HTR-8/SVneo (cell line): ENCODE measurements at places on chromosomes 7 and 10.

DNA sequence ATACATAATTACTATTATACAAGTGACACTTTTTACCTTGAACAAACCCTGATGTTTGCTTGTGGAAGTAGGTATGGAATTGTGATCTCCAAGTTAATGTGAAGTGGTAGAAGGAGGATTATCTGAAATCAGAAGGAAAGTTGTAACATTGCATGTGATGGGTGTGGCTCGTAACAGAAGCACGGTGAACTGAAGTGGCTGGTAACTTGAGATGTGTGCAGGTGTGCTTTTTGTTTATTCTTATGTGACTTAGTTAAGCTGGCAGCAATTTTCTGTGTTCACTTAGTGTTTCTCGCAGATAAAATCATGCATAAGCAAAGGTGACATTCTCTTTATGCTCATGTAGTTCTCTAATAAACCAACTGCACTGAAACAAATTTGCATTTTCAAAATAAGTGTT is 82.3 kb downstream of the ZEB1 start:
- DNase-seq, result no peak

DNA sequence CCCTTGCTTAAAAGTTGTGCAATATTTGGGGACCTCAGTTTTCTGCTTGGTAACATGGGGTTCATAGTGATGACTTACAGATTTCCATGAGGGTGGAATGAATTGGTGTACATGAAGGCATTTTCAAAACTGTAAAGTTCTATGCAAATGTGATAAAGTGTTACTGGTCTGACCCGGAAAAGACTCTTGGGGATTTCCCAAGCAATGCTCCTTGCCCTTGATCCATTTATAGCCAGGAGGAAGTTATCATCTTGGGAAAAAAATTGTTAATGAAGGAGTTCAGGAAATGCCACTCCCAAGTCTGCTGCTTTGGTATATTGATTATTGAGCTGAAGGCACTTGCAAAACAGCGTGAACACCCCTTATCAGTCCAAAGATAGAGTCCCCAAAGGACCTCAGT is 96.3 kb upstream of the ZPBP start:
- no peak for DNase-seq

- no peak for DNase-seq
These were observed 136.4 kb downstream of the RPS24 start for GRCh38 chr10:78170026-78170475.

GRCh38 chr7:41808541-41808940 is 105.7 kb upstream of the INHBA start:
- no peak for DNase-seq

- DNase-seq, result no peak
These were observed 207.6 kb downstream of the PHTF2 start for GRCh38 chr7:78006063-78006755.

DNA sequence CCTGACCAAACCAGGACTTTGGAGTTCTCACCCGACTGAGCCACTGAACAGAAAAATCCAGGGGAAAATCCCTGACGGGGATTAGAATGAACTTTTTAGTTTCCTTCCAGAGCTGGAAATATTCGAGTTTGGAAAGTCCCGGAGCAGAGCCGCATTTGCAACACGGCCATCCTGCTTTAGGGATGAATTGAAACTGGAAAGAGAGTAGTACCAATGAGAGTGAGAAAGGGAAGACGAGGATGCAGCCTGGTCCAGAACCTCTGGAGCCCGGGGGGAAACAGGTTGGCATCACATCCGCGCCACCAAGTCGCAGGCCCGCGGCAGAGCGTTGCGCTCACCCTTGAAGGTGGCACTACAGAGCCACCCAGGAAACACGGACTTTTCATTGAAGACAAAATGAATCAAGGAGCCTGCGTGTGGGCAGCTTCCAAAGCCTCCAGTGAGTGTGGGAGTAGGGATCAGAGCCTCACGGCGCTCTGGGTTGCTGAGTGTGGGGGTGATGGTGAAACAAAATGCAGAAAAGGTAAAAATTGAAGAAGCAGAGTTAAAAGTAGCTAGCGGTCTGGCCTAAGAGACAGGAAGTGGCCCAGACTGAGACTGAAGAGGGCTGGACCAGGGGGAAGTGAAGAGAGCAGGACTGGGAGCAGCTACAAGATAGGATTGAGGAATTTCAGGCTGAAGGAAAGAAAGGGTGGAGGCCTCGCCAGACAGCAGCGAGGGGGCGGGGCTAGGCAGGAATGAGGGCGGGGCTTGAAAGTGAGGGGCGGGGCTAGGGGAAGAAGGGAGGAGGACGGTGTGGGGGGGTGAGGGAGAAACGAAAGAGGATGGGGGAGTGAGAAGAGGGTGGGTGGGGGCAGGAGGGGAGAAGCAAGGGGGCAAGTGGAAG is 1.8 kb downstream of the SMURF1 start:
- DNase-seq, result peak; percentile 54

GRCh38 chr10:66252986-66253385 is 672.9 kb upstream of the LRRTM3 start:
- DNase-seq, result no peak

- no peak for DNase-seq
These were observed 13.6 kb upstream of the TRIM8 start for GRCh38 chr10:102630663-102631062.

DNA sequence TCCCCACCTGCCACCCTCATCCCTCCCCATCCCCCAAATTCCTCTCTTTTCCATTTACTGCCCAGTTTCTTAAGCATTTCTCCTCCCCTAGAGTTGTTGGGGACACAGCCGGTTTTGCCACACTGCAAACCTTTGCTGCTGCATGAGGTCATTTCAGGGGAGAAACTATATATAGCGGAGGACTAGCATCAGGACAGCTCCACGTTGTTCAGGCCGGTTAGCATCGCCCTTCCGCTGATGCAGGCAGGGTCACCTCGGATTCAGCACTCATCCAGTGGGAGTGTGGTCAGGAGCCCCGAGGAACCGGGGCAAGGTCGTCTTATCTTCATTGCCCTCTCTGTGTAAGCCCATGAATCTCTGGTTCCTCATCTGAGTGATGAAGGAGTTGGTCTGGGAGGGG is 15.6 kb downstream of the UBTD1 start:
- DNase-seq, result no peak

GRCh38 chr10:10914144-10914543 is 103.5 kb upstream of the CELF2 start:
- no peak for DNase-seq

GRCh38 chr10:69412232-69412790 is 4.4 kb downstream of the TACR2 start:
- no peak for DNase-seq

DNA sequence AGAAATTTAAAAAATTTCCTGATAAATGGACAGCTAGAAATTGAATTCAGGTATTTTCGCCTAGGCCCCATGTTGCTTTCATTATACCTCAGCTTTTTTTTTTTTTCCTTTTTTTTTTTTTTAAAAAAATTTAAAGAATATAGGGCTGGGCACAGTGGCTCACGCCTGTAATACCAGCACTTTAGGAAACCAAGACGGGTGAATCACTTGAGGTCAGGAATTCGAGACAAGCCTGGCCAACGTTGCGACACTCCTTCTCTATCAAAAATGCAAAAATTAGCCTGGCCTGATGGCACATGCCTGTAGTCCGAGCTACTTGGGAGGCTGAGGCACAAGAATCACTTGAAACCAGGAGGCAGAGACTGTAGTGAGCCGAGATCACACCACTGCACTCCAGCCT is 334.0 kb downstream of the SORCS1 start:
- DNase-seq, result no peak

DNA sequence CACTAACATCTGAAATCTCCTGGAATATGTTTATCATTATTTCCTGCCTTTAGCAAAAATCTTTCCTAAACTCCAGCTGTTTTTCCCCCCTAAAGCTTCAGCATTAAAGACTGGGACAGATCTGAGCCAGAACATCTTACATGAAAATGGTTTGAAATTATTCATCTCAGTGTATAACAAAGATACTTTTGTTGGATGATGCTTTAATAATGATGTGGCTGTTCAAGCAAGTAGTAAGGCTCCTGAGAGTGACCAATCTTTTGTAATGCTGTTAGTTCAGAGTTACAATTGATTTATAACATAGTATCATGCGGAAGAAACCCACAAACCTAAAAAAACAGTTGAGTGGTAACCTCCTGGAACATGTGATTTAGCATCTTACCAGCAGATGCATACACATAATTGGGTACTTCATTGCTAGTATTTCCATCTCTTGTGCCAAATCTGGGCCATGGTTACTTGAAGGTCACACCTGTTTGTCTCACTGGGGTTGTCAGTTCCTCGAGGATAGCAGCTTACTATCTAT is 1.5 kb downstream of the BZW2 start:
- no peak for DNase-seq

DNA sequence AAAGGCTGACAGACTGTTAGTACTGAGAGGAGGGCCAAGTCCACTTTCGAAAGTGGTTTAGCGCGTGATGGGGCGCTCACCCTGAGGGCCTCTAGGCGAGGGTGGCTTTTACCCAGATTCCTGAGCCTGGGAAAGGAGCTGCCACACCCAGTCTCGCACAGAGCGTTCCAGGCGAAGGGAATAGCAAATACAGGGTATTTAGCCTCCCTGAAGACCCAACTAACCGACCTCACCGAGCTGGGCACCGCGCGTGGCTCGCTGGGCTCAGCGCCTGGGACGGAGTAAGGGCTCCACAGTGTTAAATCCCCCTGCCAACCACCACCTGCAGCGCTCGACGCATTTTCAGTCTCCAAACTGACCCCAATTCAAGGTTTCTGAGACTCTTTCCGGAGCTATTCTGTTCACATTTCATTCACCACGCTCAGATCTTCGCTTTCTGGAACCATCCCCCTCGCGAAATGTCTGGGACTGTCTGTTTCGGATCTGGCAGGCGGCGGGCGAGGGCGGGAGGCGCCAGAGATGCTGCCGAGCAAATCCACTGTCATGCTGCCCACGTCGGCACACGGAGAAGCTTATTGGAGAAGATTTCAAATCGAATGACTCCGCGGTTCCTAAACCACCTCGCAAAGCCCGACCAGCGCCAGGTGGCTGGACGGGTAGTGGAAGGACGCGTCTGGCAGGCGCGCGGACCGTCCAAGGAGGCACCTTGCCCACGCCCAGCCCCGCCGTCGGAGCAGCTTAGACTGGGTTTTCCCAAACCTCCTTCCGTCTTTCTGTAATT is 1.4 kb upstream of the OSBPL3 start:
- no peak for DNase-seq

DNA sequence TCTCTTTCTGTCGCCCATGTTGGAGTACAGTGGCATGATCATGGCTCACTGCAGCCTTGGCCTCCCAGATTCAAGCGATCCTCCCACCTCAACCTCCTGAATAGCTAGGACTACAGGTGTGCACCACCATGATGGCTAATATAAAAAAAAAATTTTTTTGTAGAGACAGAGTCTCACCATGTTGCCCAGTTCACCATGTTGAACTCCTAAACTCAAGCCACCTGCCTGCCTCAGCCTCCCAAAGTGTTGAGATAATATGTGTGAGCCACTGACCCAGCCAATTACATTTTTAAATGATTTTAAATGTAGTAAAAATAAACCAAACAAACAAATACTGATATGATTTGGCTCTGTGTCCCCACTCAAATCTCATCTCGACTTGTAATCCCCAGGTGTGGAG is 101.7 kb upstream of the LEP start:
- no peak for DNase-seq

DNA sequence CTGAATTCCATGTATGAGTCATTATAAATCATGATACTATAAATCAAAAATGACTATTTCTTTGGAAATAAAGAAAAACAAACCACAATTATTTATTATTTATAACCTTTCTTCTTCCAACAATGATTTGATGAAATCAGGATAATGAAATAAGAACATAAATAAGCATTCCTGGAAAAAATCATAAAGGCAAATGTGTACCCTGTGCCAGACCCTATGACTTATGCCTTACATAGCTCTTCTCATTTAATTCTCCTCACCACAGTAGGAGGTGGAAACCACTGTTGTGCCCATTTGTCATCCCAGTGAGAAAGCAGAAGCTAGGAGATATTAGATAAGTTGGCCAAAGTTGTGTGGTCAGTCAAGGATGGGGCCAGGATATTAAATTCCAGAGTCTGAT is 255.1 kb downstream of the DOCK4 start:
- no peak for DNase-seq

DNA sequence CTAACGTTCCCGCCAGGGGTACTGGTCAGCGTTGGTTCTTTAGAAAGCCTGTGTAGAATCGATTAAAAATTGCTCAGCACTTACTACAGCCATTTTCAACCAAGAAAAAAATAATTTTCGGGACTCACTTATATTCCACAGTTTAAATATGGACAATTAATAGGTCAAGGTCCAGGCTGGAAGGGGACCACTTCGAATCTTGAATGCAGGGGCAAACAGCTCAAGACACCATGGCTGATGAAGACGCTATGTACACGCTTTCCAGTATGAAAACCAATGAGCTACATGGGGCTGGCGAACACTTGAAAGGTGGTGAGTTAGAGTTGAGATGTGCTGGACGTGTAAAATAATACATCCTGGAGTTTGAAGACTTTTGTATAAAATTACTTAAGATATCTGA is 87.2 kb downstream of the PRKCQ start:
- DNase-seq, result no peak

GRCh38 chr10:6701289-6701688 is 121.2 kb upstream of the PRKCQ start:
- DNase-seq, result no peak

DNA sequence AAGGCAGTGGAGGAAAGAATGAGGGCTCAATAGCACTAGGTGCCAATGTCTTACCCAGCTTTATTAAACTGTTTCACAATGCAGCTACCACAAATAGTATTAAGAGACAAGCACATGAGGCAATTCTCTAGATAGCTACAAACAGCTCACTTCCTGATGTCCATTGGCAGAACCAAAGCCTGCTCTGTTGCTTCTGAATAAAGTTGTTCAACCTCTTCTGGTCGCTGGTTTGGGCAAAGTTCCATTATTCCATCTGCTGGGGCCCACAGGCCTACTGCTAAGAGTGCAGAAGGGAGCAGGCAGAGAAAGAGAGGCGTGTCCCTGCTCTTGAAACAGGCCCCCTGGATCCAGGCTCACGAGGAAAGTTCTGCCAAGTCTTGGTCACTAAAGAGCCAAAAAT is 173.9 kb downstream of the ZNF438 start:
- DNase-seq, result no peak

DNA sequence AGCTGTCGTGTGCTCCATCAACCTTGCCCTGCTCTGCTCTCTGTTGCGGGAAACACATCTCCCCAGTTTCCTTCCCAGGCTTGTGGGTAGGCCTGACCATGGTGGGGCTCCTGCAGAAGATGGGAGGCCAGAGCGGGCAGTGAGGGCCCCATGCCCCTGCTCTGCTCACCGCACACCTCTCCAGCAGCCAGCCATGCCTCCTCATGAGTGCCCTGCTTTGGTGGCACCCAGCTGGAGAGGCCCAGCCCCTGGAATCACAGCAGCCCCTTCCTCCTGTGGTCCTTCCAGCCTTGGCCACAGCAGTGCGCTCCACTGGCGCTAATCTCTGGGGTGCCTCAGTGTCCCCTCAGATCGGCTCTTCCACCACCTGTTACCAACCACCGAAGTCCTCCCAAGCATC is 4.2 kb upstream of the OPN4 start:
- DNase-seq, result no peak

GRCh38 chr10:3222626-3223025 is 50.0 kb upstream of the PITRM1 start:
- DNase-seq, result no peak

DNA sequence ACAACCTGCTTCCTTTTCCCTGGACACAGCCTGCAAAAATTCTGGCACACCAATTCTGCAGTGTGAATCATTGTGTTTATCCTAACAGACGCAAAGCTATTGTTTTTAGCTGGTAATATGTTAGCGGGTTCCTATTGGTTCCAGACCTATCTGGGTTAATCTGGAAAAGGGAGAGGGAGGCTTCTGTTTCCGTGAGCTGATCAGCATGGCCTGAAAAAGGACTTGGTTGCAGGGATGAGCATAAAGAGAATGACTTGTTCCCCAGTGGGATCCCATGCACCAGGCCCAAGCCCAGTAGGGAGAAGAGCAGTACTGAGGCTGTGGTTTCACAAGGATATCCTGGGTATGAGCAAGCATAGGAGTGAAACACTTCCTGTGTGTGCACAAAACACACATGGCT is 78.4 kb downstream of the PDE1C start:
- DNase-seq, result no peak
